Stimulated activated CD4-positive, alpha-beta T cell treated with anti-CD3 and anti-CD28 coated beads, Interleukin-1b, Interleukin-23, amount 100 ng/mL, for 1 hour (primary cell): ENCODE measurements at places on chromosomes 13 and 19.

DNA sequence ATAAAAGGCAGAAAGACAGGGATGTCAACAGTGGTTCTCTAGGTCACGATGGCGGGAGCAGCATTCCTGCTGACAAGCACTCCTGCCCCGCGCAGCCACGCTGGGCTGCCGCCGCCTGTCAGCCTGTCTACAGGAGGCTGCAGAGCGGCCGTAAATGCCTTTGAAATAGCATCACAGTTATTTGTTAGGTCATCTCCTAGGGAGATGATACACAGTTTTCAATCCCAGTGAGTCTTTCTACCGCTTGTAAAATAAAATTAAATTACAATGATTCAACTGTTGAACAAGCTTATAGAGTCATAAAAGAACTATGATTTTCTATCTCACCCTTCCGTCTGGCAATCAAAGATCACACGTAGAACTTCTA is 7.3 kb upstream of the SLC7A9 start:
- no peak for DNase-seq

- DNase-seq = no peak
Observed at GRCh38 chr13:45068036-45069001, 52.0 kb upstream of the GTF2F2 start.

GRCh38 chr19:48348045-48348444 is 15.7 kb downstream of the TMEM143 start:
- DNase-seq = no peak

- no peak for DNase-seq
Observed at GRCh38 chr19:4304538-4305256, at the start of gene FSD1. TSS of gene FSD1 (plus strand) at chr19:4304598. CDS start at chr19:4304747, 149 bp downstream.
